Central memory CD4-positive, alpha-beta T cell (primary cell): ENCODE measurements at places on chromosomes 3 and 15.

GRCh38 chr3:175426805-175427204 lies 567.7 kb downstream of the NAALADL2 start:
- no peak for DNase-seq

GRCh38 chr3:134318166-134318565 lies 56.1 kb downstream of the AMOTL2 start:
- no peak for DNase-seq

GRCh38 chr3:59818033-59818918 lies 768.5 kb upstream of the CFAP20DC start:
- DNase-seq = no peak

- no peak for DNase-seq
Measured at GRCh38 chr15:66724732-66725463, 22.9 kb downstream of the SMAD6 start.

DNA sequence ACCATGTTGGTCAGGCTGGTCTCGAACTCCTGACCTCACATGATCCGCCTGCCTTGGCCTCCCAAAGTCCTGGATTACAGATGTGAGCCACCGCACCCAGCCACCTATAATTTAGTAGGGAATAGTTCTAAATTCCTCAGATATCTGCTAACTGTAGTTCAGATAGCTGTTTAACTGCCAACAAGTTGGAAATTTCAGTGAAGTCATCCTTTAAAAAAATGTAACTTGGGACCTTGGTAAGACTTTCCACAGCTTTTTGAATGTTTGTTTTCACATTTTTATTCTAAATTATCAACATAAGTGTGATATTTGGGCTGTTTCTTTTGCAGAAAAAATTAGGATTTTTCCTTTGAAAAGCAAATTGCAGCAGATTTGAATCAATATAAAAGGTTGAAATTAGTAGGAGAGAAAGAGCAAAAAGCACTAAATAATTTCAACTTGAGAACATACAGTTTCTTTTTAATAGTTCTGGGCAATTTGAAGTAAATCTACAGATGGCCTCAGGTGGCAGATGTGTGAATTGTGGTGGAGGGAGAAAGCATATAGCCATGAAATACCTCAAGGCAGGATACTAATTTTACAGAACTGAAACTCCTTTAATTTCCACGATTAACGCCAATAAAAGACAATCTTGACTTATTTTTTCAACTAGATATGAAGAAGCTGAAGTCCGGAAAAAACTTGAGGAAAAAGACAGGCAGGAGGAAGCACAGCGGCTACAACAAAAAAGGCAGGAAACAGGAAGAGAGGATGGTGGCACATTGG lies 34.3 kb downstream of the USP8 start:
- DNase-seq = no peak

GRCh38 chr3:36060950-36061349 lies 319.4 kb upstream of the STAC start:
- no peak for DNase-seq

- no peak for DNase-seq
Measured at GRCh38 chr3:49362561-49362960, 4.4 kb upstream of the GPX1 start.

- no peak for DNase-seq
Measured at GRCh38 chr3:196284396-196284795, 3.1 kb downstream of the PCYT1A start.

- no peak for DNase-seq
Measured at GRCh38 chr3:17759901-17760300, 17.5 kb upstream of the TBC1D5 start.

GRCh38 chr3:193772422-193772763 lies 179.4 kb downstream of the OPA1 start:
- no peak for DNase-seq

DNA sequence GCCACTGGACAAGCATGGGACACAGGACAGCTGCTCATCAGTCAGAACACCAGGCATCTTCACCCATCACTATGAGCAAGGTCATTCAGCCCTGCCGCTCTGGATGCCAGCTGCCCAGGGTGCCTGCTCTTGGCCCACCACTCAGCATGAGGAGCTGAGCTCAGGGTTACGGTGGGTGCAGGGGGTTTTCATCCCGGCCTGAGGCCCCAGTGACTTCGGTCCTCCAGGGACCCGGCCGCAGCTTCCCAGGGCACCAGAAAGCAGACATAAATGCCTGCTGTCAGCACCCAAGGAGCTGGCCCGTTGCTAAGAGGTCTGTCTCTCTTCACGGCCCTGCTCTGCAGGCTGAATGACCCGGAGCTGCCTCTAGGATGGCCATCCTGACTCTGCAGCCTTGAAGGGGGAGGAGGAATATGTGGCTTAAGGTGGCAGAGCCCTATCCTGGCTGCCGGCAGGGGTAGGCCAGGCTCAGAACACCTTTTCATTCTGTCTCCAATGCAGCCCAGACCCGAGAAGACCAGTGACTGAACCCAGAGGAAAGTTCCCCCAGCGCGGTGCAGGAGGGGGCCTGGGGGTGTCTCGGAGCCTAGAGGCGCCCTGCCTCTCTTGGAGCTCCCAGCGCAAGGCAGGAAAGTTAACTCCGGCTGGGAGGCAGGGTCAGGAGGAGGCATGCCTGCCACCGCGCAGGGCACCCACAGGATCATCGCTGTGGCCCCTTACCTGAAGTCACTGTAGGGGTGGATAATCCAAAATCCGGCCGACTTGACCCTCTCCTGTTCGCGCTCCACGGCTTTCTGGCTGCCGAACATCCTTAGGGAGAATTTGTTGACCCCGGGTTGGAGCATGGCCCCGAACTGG lies 1.8 kb downstream of the HCN4 start:
- no peak for DNase-seq

GRCh38 chr3:129238945-129239705 lies 10.3 kb upstream of the COPG1 start:
- DNase-seq = no peak

DNA sequence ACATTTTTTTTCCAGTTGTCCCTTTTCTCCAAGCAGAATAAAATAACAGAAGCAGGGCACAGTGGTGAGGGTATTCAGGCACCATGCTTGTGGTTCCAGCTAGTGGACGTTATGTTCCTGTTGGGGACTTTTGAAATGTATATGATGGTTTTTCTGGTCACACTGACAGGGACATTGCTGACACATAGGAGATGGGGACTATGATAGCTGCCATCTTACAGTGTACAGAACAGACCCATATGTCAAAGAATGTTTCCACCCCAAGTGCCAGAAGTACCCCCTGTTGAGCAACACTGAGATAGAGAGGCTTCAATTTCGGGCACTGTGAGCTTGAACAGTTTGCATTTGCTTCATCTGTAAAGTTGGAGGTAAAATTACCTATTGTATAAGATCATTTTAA lies 38.6 kb downstream of the MCTP2 start:
- no peak for DNase-seq

GRCh38 chr15:80242132-80242769 lies 9.8 kb downstream of the CTXND1 start:
- no peak for DNase-seq

DNA sequence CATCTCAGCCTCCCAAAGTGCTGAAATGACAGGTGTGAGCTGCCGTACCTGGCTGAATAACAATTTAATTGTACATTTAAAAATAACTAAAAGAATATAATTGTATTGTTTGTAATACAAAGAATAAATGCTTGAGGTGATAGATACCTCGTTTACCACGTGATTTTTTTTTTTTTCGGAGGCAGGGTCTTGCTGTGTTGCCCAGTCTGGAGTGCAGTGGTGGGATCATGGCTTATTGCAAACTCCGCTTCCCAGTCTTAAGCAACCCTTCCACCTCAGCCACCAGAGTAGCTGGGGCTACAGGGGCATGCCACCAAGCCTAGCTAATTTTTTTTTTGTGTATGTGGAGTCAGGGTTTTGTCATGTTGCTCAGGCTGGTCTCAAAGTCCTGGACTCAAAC lies 15.8 kb downstream of the MFN1 start:
- DNase-seq = no peak

- DNase-seq = no peak
Measured at GRCh38 chr3:23900744-23901143, 16.0 kb downstream of the NKIRAS1 start.

DNA sequence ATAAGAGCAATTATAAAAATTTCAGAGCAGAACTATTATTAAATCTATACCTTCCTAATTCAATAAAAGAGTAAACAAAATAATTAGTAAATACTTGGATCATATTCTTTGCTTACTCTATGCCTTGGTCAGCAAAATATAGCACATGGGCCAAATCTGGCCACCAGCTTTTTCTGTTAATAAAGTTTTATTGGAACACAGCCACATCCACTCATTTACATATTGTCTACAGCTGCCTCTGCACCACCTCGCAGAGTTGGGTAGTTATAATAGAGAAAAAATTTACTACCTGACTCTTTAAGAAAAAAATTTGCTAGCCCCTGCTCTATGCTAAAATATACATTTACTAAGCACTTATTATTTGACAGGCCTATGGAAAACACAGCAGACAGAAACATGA lies 32.2 kb upstream of the GANC start:
- DNase-seq = no peak
